ENCODE measurements at places on chromosomes 1 and 21.
A peak's percentile ranks its signal among the peaks of the same experiment; 100 is the strongest.

DNA sequence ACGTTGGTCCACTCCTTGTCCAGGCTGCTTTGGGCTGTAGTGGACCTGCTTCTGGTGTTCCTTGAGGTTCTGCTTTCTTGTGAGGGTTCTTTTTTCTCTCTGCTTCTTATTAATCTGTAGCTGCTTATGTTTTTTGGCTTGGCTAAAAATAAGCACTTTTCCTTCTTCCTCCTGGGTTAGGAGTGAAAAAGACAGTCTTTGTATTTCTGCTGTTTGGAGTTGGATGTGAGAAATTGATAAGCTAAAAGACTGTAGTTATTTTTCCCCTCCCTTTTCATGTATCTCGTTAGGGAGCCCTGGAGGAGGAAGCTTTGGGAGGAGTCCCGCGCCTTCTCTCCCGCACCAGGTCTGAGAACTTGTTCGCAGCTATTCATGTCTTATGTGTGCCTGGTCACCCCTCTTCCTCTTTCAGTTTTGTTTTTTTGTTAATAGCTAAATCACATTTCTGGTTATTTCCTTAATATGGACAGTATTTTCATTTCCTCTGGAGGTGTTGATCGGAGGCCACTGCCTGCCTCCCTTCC lies 79.0 kb downstream of the GALNT2 start:
- DNase-seq = no peak

DNA sequence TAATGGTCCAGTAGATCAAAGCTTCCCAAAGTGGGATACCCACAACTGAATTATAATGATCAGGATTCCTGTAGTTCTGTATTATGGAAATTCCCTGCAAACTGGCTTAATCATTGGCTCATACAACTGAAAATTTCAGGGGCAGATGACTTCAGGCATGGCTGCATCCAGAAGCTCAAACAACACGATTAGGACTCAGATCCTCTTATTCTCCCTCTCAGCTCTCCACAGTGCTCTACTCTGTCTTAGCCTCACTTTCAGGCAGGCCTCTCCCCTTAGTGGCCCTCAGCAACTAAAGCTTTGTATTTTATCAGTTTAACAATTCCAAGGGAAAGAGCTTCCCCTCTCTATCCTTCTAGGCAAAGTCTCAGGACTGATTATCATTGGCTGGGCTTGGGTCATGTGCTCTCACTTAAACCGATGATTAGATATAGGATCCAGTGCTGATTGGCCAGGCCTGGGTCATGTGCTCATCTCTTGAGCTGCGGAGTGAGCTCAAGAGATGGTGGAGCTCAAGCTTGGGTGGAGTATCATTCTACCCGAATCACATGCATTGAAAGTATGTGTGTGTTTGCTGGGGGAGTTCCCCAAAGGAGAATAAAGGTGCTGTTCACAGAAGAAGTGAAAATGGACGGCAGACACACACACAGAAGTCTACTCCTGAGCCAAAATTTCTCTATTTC lies 57.9 kb upstream of the RUNX3 start:
- DNase-seq = peak; percentile 42

GRCh38 chr1:77991638-77992037 lies 12.8 kb upstream of the FUBP1 start:
- no peak for DNase-seq

- no peak for DNase-seq
Observed at GRCh38 chr1:172647110-172647564, 11.8 kb upstream of the FASLG start.

DNA sequence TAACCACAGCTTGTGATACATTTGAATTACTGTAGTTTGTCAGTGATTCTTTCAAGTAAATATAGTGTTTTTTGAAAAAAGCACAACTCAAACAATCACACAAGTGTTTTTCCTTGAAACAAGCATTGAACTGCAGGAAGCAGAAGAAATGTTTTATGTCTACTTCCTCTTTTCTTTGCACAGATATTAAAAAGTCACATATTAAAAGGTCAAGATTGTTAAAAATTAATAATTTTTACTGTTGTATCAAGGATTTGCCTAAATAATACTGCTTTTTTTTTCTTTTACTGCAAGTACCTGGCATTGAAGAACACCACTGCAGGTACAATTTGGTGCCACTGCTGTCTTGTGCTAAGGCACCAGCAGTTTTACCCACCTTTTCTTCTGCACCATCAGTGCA lies 214.2 kb upstream of the C1orf105 start:
- DNase-seq = no peak

DNA sequence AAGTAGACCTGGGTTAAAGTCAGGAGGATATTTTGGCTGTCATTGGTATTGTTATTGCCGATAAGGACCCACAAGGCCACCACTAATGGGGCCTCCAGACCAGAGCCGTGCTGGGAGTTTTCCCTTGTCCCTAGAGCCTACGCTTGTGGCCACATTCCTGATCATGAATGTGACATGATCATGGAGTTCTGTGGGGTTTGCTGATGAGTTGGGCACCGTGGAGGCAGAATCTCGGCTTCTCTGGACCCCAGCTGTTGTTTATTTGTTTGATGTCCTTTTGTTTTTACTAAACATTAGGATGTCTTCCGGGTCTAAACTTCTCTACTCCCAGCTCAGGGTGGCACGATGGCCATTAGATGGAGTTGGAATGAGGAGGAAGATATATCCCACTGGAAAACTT lies 74.9 kb upstream of the TMPRSS2 start:
- no peak for DNase-seq

- no peak for DNase-seq
Observed at GRCh38 chr1:7505771-7506453, 265.2 kb upstream of the VAMP3 start.

GRCh38 chr1:47568763-47569162 lies 130.9 kb downstream of the FOXD2 start:
- DNase-seq = no peak

DNA sequence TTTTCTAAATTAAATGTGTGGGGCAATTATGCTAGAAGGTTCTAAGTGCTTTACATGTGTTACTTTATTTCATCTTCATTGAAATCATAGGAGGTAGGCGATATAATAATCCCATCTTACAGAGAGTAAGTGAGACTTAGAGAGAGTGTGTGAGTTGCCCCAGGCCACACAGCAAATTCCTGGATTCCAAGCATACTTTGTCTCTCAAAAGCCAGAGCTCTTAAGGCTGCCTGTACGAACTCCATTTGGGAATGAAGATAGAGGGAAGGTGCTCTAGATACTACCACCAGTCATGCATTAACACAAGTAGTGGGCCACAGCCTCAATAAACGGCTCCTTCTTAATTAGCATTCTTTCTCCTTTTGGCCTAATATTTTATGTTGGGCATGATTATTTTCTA lies 170.1 kb downstream of the SIPA1L2 start:
- DNase-seq = no peak

DNA sequence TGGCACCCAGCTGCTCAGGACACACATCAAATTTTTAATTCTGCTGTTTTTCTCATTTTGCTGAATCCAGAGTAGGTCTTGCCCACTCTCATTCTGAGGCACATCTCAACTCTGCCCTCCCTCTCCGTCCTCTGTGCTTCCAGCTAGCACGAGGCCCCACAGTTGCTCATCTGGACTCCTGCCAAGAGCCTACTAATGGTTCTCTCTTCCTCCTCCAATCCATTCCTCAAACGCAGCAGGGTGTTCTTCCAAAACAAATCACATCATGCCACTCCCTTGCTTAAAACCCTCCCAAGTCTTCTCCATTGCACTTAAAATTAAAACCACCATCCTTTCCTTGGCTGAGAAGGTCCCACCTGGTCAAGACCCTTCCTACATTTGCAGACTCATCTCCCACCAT lies 49.8 kb upstream of the SCAF4 start:
- no peak for DNase-seq

- no peak for DNase-seq
Observed at GRCh38 chr1:83497563-83497962, 501.4 kb downstream of the TTLL7 start.

DNA sequence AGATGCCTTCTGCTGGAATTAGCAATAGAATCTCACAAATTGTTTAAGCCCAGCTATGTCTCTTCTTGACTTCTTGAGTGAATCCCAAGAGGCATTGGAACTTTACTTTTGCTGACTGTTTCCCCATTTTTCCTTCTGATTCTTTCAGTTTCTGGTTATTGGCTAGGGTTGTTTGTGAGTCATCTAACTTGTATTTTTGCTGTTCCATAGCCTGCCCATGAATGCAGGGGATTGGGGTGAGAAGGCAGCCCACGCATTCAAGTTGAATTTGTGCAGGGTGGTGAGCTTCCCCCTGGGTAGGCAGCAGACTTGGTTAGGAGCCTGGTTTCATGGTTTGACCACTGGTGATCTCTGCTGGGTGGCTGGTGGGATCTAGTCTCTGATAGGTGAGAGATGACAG lies 10.4 kb upstream of the KLF17 start:
- DNase-seq = no peak

DNA sequence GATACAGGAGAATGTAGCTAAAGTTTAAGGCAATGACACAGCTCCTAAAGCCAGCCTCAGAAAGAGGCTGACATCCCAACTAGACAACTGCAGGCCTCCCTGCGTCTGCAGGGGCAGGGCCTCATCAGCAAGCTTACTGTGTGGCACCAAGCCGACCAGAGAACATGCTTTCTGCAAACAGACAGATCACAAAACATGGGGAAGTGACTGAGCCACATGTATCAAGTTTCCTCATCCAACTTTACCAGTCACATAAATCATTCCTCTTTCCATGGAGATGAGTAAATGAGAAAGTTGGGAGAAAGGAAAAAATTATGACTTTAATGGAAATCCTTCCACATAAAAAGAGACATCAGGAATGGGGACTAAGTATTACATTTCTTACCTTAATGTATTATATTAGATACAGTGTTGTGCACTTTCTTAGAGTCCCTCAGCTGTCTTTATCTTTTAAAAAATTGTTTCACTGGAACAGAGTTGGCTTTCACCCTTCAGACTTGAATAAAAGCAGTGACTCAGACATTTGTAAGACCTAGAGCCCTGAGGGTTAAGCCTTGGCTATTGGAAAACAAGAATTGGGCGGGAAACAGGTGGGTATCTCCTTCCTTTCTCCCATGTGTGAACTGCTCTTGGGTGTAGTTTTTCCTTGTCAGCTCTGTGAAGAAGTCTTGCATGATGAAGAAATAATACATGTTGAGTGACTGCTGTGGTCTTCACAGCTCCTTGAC lies 305.7 kb upstream of the SNX7 start:
- DNase-seq = no peak

- DNase-seq = no peak
Observed at GRCh38 chr1:22096036-22096435, 43.5 kb downstream of the CDC42 start.

- no peak for DNase-seq
Observed at GRCh38 chr21:44763451-44764318, 37.9 kb downstream of the UBE2G2 start.

- no peak for DNase-seq
Observed at GRCh38 chr1:25112400-25112799, 119.9 kb downstream of the SYF2 start.

- DNase-seq = no peak
Observed at GRCh38 chr1:36560177-36560576, 77.5 kb upstream of the CSF3R start.

- DNase-seq = no peak
Observed at GRCh38 chr21:42837421-42838211, 41.7 kb downstream of the WDR4 start.

- no peak for DNase-seq
Observed at GRCh38 chr1:167706931-167707877, 14.6 kb upstream of the MPZL1 start.

GRCh38 chr1:210582205-210582970 lies 253.7 kb downstream of the HHAT start:
- no peak for DNase-seq

DNA sequence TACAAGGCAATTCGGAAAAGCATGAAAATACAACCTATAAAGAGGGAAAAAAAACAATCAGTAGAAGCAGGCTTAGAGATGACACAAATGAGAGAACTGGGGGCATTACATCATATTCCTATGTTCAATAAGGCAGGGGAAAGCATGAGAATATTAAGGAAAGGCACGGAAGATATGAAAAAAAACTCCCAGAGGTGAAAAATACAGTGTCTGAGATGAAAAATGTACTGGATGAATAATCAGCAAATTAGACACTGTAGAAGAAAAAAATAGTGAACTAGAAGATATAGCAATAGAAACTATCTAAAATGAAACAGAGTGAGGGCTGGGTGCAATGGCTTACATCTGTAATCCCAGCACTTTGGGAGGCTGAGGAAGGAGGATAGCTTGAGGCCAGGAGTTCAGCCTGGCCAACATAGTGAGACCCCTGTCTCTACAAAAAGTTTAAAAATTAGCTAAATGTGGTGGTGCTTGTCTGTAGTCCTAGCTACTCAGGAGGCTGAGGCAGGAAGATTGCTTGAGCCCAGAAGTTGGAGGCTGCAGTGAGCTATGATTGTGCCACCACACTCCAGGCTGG lies 101.8 kb downstream of the ST3GAL3 start:
- no peak for DNase-seq

- DNase-seq = peak; percentile 19
Observed at GRCh38 chr21:26715878-26716506, 129.2 kb downstream of the ADAMTS1 start.

GRCh38 chr21:27725916-27726315 lies 759.0 kb upstream of the ADAMTS5 start:
- no peak for DNase-seq

DNA sequence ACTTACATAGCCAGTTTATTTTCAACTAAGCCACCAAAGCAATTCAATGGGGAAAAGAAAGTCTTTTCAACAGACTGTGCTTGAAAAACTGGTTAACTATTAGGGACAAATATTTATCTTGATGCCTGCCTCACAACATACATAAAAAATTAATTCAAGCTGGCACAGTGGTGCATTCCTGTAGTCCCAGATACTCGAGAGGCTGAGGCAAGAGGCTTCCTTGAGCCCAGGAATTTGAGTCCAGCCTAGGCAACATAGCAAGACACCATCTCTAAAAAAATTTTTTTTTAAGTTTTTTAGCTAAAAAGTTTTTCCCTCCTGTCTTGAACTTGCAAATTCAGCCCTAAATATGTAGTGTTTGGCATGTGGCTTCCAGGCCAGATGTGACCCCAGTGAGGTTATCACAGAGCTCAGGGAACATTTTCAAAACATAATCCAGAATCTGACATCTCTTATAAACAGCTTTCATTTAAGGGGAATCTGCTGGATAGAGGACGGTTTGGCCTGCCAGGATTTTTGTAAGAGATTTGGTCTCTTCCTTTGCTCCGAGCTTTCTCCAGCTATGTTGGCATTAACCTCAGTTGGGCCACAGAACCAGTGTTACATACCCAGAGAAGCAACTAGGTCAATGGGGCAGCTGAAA lies 46.4 kb downstream of the COL6A1 start:
- no peak for DNase-seq

GRCh38 chr1:93347334-93347899 lies 1.7 kb downstream of the DR1 start:
- DNase-seq = no peak

GRCh38 chr1:114099268-114099667 lies 54.4 kb downstream of the SYT6 start:
- DNase-seq = no peak

- DNase-seq = no peak
Observed at GRCh38 chr1:112265931-112266330, 130.1 kb upstream of the CTTNBP2NL start.

- DNase-seq = no peak
Observed at GRCh38 chr1:39226836-39227235, 22.3 kb downstream of the MACF1 start.

- DNase-seq = no peak
Observed at GRCh38 chr1:158071138-158071537, 77.7 kb downstream of the KIRREL1 start.

- no peak for DNase-seq
Observed at GRCh38 chr1:216604771-216605170, 118.5 kb downstream of the ESRRG start.

GRCh38 chr1:151814971-151815545 lies 9.8 kb upstream of the LINGO4 start:
- DNase-seq = no peak

All from CD4-positive, alpha-beta T cell treated with Interleukin-4 for 1 hour (primary cell).